Glomerular endothelial cell (primary cell): ENCODE measurements at places on chromosomes 11 and 22. TPM values are rescaled to one million over a fixed set of nuclear protein-coding genes. Genes with fewer than 3 reads are reported as not detected.
A peak's percentile ranks its signal among the peaks of the same experiment; 100 is the strongest.

- peak; percentile 91 for DNase-seq
These were observed 35.6 kb downstream of the AMPD3 start for GRCh38 chr11:10490398-10491241.

DNA sequence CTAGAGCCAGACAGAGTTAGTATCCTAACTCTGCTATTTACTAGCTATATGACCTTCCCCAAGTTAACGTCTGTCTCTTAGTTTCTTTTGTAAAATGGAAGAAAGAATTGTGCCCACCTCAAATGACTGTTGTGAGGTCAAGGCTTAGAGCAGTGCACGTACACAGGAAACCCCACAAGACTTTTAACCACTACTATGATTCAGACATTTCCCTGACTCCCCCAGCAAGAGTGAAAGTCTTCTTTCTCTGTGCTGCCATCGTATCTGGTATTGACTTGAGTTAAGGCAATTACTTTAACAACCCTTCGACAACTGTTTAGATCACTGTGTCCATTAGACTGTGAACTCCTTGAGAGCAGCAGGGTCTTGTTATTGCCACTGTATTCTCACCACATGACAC lies 2.6 kb upstream of the OR52W1 start:
- no peak for DNase-seq

Gene SHANK2
- total RNA-seq: 4.7 and 5.3 TPM in 2 replicates

DNA sequence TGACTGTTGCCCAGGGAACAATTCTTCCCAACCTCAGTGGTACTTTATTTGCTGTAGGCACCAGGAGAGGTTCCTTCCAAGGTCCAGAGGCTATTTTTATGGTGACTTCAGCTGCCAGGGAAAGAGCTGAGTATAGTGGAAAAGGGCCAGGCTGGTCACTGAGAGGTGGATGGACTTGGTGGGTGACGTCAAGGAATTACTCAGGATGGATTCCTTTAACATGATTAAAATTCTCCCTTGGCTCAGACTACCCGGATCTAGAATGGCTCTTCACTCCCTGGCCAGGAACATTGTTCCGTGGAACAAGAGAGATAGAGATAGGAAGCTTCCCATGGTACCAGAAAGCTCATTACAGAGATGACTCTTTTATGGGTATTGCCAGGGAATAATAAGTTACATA lies 8.7 kb upstream of the CALCA start:
- DNase-seq: no peak

DNA sequence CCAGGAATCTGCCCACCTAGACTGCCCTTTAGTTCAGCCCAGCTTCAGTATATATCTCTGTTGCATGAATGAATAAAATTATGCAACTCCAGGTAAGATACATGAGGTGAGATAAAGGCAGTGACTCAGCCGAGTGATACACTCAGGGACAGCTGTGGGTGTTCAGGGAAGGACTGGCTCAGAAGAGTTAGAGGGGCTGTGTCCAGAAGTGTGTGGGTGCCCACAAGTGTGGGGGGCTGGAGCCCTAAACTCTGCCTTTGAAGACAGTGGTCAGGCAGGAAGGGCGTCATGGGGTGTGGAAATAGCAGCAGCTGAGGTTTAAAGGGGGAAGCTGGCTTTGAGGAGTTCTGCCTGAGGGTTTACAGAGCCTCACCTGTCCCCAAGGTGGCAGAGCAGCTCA lies 8.3 kb downstream of the FTH1 start:
- DNase-seq: no peak

- no peak for DNase-seq
These were observed 1.3 kb downstream of the PPP1CA start for GRCh38 chr11:67400251-67400941.

GRCh38 chr11:119023741-119024140 lies 5.2 kb downstream of the TRAPPC4 start:
- no peak for DNase-seq

DNA sequence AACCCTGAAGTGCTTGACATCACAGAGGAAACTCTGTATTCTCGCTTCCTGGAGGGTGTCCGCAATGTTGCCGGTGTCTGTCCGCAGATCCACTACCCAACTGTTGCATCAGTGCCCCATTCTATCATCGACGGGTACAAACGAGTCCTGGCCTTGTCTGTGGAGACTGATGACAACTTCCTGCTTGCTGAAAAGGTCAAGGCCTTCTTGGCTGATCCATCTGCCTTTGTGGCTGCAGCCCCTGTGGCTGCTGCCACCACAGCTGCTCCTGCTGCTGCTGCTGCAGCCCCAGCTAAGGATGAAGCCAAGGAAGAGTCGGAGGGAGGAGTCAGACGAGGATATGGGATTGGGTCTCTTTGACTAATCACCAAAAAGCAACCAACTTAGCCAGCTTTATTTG lies 42.9 kb upstream of the DAGLA start:
- no peak for DNase-seq

Gene ZPR1
- total RNA-seq: 40.6 and 50.9 TPM in 2 replicates

Gene ZC3H12C
- total RNA-seq: 13.5 and 16.8 TPM in 2 replicates

GRCh38 chr11:110830747-110831146 lies 118.5 kb upstream of the ARHGAP20 start:
- DNase-seq: no peak

DNA sequence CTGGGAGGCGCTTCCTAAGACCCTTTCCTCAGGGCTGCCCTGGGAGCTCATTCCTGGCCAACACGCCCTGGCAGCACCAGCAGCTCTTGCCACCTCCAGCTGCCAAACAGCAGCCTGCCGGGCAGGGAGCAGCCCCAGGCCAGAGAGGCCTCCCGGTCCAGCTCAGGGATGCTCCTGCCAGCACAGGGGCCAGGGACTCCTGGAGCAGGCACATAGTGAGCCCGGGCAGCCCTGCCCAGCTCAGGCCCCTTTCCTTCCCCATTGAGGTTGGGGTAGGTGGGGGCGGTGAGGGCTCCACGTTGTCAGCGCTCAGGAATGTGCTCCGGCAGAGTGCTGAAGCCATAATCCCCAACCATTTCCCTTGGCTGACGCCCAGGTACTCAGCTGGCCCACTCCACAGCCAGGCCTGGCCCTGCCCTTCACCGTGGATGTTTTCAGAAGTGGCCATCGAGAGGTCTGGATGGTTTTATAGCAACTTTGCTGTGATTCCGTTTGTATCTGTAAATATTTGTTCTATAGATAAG lies 7.6 kb downstream of the SLC39A13 start:
- DNase-seq: peak; percentile 61

DNA sequence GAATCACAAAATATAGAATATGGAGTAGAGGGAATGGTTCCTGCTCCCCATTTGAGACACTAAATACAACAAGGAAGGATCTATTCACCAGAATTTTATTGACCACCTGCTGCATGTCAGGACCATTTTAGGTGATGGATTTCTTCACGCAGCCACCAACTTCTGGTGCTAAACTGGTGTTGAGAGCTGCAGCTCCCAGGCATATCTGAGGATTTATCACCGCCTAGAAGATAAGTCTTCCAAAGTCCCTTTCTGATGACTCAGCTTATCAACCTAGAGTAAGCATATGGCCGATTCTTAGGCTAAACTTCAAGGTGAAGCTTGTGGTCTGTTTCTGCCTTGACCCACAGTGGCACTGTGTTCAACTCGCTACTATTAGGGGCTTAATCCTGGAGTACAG lies 6.7 kb downstream of the DDI1 start:
- DNase-seq: no peak

DNA sequence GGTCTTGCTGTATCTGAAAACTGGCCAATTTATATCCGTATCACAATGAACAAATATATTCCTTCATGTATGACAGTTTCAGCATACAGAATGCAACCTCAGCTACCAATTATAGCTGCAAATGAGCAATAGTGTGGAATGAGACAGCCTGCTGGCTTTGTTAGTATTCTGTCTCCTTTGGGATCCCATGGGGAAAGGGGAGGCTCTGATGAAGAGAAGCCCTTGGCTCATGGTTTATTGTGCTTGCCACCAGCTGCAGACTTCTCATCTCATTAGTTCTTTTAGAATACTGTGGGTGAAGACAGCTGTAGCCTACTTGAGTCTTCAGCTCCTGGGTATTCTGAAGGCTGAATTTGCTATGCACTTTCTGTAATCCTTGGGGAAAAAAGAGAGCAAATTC lies 42.4 kb downstream of the PITPNB start:
- no peak for DNase-seq

Gene CCDC73
- total RNA-seq: not detected in 2 replicates

- DNase-seq: no peak
These were observed 72.6 kb downstream of the DEPDC5 start for GRCh38 chr22:31826443-31826842.

Gene BLID
- 0.82 and 1.0 TPM in 2 replicates for total RNA-seq

Gene MAJIN
- 0.68 TPM in 1 of 2 replicates, not detected in the other for total RNA-seq

DNA sequence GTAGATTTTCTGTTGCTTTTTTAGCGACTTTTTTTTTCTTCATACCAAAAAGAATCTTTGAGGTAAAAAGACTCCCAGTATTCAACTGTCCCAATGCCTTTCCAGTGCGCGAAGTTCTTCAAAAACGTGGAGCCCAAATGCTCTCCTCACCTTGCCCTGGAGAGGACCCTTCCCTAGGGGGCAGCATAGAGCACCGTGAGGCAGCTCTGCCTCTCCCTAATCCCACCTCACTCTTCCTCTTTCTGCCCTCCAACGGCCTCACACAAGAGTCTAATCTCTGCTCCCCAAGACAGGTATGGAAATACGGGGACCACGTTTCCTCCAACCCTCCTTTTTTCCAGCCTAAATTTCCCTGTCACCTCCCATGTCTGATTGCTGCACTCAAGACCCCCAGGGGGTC lies 117.5 kb upstream of the ALX4 start:
- no peak for DNase-seq

- peak; percentile 47 for DNase-seq
These were observed 21.5 kb downstream of the CASP4 start for GRCh38 chr11:104946907-104947306.

DNA sequence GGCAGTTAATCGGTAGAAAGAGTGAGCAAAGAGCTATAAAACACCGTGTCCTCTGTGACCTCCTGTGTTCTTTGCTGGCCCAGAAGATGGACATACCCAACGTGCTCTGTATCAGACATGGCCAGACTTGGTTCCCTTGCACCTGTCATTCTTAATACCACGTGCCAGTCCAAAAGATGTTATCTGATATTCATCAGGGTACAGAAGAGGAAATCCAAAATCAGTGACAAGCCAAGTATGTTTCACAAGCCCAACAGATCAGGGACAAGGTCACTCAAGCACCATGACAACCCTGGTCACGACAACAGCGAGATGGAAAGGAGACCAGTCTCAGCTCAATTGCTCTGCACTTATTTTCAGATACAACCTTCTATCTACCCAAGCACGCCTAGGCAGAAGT lies 3.4 kb downstream of the LRP4 start:
- DNase-seq: no peak

DNA sequence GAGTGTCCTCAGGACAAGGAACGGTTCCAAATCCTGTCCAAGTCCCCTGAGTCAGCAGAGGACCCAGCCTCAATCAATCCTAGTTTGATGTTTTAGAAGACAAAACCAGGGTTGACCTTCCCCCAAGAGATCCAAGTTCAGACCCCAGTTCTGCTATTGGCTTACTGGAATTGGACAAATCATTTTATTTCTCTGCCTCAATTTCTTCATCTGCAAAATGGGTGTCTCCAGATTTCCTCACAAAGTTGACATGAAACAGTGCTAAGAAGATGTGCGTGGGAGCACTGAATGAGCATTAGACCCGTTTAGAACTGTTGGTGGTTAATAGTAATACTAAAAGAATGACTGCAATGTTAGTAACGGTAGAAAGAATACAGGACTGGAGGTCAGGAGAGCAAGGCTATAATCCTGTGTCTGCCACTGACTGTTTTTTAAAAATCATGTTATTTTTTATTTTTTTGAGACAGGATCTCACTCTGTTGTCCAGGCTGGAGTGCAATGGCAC lies 32.8 kb upstream of the SCUBE1 start:
- no peak for DNase-seq

DNA sequence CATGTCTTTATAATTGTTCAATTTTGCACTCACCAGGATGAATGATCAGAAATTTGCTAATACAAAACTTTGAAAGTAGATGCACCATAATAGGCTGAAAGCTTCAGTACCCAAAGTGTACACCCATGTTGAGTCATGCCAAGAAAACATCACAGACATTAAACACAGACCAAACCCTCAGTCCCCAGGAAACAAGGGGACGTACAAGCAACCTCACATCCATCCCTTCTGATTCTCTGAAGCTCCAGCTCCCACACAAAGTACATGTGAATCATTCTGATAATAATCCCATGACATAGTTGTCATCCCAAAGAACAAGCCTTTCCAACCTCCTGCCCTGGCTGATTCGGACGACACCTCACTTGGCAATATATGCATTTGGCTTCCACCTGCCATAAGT lies 183.8 kb downstream of the SNX19 start:
- no peak for DNase-seq

- DNase-seq: no peak
These were observed 35.7 kb downstream of the EIF3F start for GRCh38 chr11:8022876-8023275.

- DNase-seq: no peak
These were observed 102.1 kb downstream of the ARHGAP32 start for GRCh38 chr11:129090056-129090455.

DNA sequence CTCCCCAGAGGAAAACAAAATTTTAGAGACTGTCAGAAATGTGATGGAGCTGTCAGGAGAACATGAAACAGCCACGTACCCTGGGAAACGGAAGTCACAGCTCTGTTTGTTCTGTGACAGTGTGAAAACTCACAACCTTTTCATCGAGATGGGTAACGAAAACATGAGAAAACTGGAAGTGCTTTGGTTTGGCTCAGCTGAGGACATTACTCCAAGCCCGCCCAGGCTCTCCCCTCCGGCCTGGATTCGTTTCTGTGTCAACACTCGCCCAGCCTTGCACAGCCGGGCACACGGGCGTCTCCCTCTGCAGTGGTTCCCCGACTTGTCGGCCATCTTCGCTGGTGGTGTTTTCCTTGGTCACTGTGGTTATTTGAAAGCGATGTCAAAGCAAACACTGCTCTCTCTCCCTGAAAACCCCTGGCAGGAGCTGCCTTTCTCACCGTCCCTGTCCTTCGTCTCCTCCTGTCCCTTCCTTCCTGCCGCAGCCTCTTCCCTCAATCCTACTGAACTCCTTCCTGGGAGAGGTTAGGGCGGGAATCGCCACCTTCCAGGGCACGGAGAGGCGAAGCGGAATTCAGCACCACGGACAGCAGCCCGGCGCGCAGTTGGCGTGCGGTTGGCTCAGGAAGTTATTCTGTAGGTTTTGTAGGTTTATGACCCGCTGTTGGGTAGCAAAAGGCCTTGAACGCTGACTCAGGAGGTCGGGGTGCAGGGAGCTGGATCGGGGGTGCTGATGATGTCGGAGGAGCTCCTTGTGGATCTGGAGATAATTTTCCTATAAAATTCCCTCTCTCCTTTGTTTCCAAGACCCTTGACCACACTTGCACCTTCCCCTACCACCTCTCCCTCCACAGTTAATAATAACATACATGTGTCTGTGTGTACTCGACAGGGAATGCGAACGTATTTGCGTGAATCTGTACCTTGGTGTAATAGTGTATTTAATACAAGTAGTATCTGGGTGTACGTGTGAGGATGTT lies 13.1 kb upstream of the RPS19BP1 start:
- no peak for DNase-seq

DNA sequence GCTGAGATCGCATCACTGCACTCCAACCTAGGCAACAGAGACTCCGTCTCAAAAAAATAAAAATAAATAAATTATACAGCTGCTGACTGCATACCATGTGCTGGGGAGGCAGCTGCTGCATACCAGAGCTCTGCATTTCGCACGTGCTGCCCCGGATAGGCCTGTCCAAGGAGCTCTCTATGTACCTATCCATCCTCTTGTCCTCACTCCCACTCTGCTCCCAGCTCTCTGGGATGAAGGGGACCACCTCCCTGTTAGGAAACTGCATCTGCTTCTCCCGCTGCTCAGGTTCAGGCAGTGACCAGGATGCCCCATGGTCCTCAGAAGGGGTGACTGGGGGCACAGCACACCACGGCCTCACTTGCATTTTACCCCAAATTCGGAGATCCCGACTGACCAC lies 302.3 kb downstream of the BRD1 start:
- DNase-seq: no peak

Gene KREMEN1
- 0.68 and 2.3 TPM in 2 replicates for total RNA-seq

Gene TLCD5
- 6.2 and 7.2 TPM in 2 replicates for total RNA-seq
